ENCODE measurements at places on chromosomes 7 and 10.
A peak's percentile ranks its signal among the peaks of the same experiment; 100 is the strongest.

GRCh38 chr7:101934618-101935017, 117.2 kb downstream of the CUX1 start:
- H3K4me1 ChIP-seq: peaks cover 32% of the 10 kb centered on the region
- H3K27me3 ChIP-seq: no peaks in the 10 kb centered on the region
- H3K36me3 ChIP-seq: no peaks in the 10 kb centered on the region
- DNase-seq: no peak
- H3K4me3 ChIP-seq: peak overlapping the region; percentile 58

DNA sequence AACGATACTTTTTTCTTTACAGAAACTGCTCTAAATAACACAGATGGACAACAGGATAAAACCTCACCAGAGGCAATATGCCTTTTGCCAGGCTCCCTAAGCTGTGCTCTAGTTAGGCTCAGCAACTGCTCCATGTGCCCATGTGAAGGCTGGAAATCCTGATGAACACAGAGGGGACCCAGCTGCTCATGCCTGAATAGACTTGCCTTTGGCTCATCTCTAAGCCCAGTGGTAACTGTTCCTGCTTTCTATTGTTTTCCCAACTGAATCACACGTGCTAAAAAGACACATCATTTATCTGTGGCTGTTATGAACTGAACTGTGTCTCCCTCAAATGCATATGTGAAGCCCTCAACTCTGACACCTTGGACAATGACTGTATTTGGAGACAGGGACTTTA, 110.4 kb downstream of the RNF216 start:
- H3K4me1 ChIP-seq: peaks cover 36% of the 10 kb centered on the region
- H3K27me3 ChIP-seq: no peaks in the 10 kb centered on the region
- H3K27ac ChIP-seq: peak overlapping the region; percentile 56
- no peaks in the 10 kb centered on the region for H3K36me3 ChIP-seq
- no peak for DNase-seq

DNA sequence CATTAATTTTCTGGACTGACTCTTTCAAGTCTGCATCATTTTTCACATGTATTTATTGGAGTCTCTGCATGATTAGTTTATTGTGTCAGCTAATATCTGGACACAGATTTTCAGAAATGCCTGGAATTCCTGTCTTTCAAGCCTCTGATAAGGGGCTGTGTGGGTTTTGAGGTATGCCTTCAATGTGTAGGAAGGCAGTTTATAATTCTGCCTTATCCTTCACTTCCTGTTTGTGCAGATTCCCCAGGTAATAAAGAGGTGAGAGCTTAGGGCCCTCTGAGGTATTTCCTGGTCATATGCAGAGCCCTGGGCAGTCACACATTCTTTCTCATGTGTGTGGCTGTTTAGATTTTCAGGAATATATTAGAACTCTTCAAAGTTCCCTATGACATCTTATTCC, 79.4 kb upstream of the PRKCQ start:
- no peaks in the 10 kb centered on the region for H3K27me3 ChIP-seq
- no peak overlapping the region for H3K4me3 ChIP-seq
- H3K4me1 ChIP-seq: no peaks in the 10 kb centered on the region
- H3K36me3 ChIP-seq: no peaks in the 10 kb centered on the region
- no peak overlapping the region for H3K27ac ChIP-seq

DNA sequence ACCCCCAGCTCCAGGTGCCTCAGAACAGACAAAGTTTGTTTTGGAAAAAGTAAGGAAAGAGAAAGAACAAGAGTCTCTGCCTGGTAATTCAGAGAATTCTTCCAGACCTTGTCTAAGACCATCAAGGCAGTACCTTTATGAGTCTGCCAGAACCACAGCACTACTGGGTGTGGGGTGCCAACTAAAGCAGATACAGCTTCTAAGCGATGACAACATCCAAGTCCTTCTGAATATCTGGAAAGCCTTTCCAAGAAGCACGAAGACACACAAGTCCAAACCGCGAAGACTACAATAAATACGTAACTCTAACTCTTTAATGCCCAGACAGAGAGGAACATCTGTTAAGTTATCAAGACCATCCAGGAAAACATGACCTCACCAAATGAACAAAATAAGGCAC, 94.3 kb downstream of the SIRT1 start:
- H3K36me3 ChIP-seq: peaks cover 6% of the 10 kb centered on the region
- no peak overlapping the region for H3K4me3 ChIP-seq
- DNase-seq: no peak
- no peaks in the 10 kb centered on the region for H3K27me3 ChIP-seq

DNA sequence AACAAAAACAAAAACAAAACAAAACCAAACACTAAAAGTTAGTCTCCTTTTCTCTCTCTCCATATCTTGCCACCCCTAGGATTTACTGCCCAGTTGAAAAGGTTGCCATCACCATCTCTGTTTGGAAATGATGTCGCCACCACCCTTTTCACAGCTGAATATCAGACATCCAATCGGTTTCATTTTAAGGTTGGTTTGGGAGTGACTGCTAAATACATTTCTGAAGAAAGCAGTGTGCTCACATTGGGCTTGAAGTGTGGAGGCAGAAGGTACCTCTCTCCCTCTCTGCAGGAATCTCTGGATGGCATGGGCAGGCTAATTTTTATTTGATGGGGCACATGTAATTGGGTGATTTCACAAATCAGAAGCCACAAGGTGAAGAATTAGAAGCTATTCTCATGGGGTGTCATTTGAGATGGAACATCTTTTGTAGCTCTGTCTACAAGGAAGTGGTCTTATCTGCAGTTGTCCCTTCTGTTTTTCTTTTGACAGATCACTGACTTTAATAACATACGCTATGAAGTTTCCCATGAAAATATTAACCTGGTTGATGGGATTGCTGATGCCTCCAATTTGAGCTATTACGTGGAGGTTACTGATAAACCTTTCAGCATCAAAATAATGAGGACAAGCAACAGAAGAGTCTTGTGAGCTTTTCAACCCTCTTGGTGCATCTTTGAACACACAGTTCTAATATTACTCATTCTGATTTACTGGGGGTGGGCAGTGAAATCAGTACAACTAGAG, 20.1 kb downstream of the MGAM2 start:
- no peaks in the 10 kb centered on the region for H3K4me1 ChIP-seq
- H3K27ac ChIP-seq: no peak overlapping the region
- no peak overlapping the region for H3K4me3 ChIP-seq
- DNase-seq: no peak
- H3K27me3 ChIP-seq: no peaks in the 10 kb centered on the region

Data from thoracic aorta (tissue), 2 donors.